ENCODE measurements at places on chromosomes 3 and 15. TPM values are rescaled to one million over a fixed set of nuclear protein-coding genes. Genes with fewer than 3 reads are reported as not detected.

GOLGA8T gene
- 0.80 TPM for total RNA-seq

ZNF770 gene
- 14.6 TPM for total RNA-seq

RUVBL1 gene
- 99.6 TPM for total RNA-seq

SLC6A1 gene
- total RNA-seq = not detected

SV2B gene
- total RNA-seq = 0.08 TPM

PYGO1 gene
- 7.6 TPM for total RNA-seq

IQCF5 gene
- total RNA-seq = not detected

RPL32 gene
- 2,363 TPM for total RNA-seq

LYSMD2 gene
- total RNA-seq = 23.8 TPM

NR1I2 gene
- not detected for total RNA-seq

THSD4 gene
- total RNA-seq = 24.4 TPM

CPLX3 gene
- not detected for total RNA-seq

NCK1 gene
- 22.0 TPM for total RNA-seq

GHSR gene
- not detected for total RNA-seq

CCDC191 gene
- 1.9 TPM for total RNA-seq

PEX5L gene
- total RNA-seq = not detected

TNIK gene
- total RNA-seq = 2.3 TPM

CPNE9 gene
- 0.17 TPM for total RNA-seq

SENP8 gene
- total RNA-seq = 1.8 TPM

CATSPER2 gene
- total RNA-seq = 0.56 TPM

CYP11A1 gene
- total RNA-seq = not detected

ISLR2 gene
- total RNA-seq = 0.11 TPM

FBXL22 gene
- 0.18 TPM for total RNA-seq

HMG20A gene
- 26.1 TPM for total RNA-seq

GRAMD1C gene
- 0.41 TPM for total RNA-seq

ISLR gene
- 0.39 TPM for total RNA-seq

KNL1 gene
- 5.3 TPM for total RNA-seq

PTH1R gene
- total RNA-seq = 1.8 TPM

RAB6B gene
- total RNA-seq = 2.2 TPM

WDR53 gene
- 7.4 TPM for total RNA-seq

RPL29 gene
- total RNA-seq = 1,353 TPM

SPATA12 gene
- total RNA-seq = 0.62 TPM

RHO gene
- total RNA-seq = not detected

RHCG gene
- 35.5 TPM for total RNA-seq

ZNF80 gene
- total RNA-seq = not detected

CSPG5 gene
- 0.97 TPM for total RNA-seq

HEXA gene
- 137 TPM for total RNA-seq

MORC1 gene
- not detected for total RNA-seq

PDCD7 gene
- 27.7 TPM for total RNA-seq

DPPA2 gene
- not detected for total RNA-seq

KBTBD13 gene
- not detected for total RNA-seq

FBXO40 gene
- not detected for total RNA-seq

RTP1 gene
- total RNA-seq = not detected

NEK10 gene
- total RNA-seq = 1.1 TPM

SCAMP2 gene
- total RNA-seq = 65.1 TPM

TRPM1 gene
- total RNA-seq = not detected

RSRC1 gene
- total RNA-seq = 28.5 TPM

SMCO1 gene
- not detected for total RNA-seq
